ENCODE measurements at places on chromosomes 6 and 20.

DNA sequence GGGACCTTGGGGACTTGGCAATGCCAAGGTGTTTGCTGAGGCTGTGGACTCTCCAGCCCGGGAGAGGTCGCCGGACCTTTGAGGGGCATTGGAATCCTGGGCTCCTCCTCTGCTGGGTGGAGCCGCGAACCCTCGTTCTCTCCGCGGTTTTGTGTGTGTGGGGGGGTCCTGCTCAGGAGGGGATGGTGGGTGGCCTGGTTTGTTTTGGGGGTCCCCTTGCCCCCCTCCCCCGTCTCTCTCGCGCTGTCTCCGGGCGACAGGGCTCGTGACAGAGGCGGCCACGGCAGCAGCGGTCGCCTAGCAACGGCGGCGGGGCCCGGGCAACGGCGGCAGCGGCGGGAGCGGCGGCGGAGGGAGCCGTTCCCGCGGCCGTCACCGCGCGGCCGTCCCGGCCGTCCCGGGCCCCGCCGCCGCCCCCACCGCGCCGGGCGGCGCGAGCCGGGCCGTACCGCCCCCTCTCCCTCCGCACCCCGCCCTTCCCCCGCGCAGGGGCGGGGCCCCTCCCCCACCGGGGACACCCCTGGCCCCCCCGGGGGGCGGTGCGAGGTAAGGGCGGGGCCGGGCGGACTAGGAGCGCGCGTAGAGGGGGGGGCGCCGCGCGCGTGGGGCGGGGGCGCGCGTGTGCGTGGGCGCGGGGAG lies 7.8 kb downstream of the SYNGAP1 start:
- DNase-seq = no peak

- no peak for DNase-seq
Measured at GRCh38 chr20:45589725-45590124, 10.6 kb upstream of the WFDC8 start.

DNA sequence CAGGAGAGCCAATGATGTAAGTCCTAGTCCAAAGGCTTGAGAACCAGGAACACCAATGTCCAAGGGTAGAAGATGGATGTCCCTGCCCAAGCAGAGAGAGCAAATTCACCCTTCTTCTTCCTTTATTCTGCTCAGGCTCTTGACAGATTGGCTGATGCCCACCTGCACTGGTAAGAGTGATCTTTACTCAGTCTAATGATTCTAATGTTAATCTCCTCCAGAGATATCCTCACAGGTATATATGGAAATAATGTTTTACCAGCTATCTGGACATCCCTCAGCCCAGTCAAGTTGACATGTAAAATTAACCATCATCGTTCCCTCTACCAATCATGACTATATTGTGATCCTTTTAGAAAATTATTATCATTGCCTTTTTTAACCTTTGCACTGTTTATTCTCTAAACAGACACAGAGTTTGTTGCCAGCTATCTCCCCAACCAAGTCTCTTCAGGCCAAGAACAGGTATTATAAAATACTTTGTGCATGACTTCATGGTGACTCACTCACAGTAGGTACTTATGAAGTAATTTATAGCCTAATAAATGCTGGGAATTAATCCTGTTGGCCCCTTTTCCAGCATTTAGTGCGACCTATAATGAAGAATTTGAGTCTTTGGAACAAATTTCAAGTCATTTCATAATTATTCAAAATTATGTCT lies 26.2 kb upstream of the TSHZ2 start:
- DNase-seq = no peak

GRCh38 chr6:128443553-128443952 lies 76.8 kb downstream of the PTPRK start:
- no peak for DNase-seq

GRCh38 chr20:3632311-3633004 lies 30.7 kb downstream of the GFRA4 start:
- no peak for DNase-seq

DNA sequence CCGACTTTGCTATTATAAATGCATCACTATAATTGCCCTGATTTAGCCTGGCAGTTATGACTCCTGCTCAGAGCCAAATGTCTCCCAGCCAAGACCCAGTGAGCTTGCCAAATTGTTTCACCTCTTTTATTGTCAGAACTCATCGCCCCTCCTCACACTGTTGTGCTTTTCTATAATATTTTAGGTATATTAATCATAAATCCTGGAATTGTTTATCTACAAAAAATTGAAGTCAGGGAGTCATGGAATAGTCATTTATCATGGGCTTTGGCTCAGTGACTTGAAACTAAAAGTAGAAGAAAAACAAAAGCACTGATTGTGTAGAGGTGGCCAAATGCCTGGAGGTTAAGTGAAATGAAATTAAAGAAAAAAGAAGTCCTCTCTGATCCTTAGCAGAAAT lies 85.6 kb downstream of the PFDN4 start:
- no peak for DNase-seq

DNA sequence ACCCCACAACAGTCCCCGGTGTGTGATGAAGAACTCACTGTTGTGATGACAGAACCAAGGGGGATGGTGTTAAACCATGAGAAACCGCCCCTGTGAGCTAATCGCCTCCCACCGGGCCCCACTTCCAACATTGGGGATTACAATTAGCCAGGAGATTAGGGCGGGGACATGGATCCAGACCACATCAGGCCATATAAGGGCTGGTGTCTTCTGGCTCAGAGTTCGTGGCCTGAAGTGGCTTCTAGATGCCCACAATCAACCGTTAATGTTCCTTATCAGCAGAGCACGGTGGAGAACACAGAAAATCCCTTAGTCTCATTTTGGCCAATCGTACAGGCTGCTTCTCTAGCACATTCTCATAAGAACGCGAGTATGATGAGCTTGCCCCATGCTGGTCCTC lies 10.9 kb upstream of the MAS1 start:
- no peak for DNase-seq

DNA sequence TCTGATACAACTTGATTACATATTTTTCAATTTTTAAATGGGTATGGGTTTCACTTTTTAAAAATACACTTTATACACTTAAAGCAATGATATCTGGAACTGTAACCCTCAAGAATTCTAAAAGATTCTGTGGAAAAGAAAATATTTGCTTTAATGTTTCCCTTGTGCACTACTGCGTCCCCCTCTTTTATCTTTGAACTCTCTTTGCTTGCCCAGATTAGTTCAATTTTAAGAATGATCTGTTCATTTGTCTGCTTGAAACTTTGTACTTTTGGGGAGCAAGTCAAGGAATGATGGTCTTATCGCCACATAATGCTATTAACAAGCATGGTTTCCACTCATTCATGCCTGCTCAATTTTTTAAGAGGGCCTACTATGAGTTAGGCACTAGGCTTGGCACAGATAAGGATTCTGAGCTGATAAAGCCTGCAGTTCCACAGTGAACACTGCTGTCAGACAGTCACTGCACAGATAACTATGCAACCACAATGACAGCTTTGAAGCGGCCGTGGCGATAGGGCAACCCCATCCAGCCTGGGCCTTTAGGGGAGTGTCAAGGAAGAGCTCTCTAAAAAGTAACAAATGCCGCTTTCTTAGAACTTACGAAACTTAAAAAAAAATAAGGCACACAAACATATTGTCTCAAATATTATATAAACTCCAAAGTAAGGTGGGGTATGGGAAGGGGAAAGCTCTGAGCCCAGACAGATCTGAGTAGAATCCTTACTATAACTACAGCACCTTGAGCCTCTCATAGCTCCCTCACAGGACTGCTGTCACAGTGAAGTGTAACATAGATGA lies 29.7 kb downstream of the FYN start:
- DNase-seq = no peak

DNA sequence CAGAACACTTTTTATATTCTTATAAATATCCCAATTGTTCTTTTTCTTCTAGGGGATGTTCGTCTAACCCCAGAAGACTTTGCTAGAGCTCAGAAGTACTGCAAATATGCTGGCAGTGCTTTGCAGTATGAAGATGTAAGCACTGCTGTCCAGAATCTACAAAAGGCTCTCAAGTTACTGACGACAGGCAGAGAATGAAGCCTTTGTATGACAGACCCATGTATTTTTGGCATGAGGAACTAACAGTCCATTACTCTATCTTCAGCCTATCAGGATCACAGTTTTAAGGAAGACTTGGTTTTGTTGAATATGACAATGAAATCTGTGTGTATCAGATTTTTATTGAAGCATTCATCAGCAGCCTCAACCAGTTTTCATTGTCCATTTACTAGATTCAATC lies 71.4 kb downstream of the VTA1 start:
- no peak for DNase-seq

DNA sequence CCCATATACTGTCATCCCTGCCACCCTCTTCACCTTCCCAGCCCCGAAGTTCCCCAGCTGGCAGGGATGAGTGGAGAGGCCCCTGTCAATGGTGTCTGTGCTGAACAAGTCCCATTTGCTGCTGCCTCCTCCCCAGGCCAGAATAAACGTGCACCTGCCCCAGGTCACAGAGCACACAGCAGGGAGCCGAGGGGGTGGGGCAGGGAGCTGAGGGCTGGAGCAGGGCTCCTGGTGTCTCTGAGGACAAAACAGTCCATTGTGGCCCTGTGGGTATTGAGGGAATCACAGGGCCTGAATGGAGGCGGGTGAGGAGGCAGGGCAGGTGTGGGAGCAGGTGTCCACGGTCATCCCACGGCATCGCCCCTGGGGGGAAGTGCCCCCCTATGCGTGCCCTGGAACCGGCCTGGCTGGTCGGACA lies 55.8 kb downstream of the SNAI1 start:
- DNase-seq = no peak

DNA sequence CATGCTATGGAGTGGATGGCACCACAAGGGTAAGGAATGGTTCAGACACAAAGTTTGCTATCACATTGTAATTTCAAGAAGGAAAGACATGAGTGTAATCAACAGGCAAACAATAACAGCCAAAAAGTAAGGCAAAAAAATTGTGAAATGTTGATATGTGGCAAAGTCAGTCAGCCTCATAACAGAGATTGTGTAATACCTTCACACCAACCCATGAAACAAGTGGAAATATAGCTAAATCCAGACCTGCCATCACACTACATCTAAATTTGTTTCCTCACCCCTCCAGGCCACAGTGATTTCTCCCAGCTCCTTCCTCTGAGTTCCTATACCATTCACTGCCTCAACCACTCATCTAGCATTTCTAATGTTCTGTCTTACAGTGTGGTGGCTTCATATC lies 37.3 kb downstream of the SIM1 start:
- DNase-seq = no peak

GRCh38 chr6:142326540-142326939 lies 24.7 kb downstream of the ADGRG6 start:
- DNase-seq = no peak

- DNase-seq = no peak
Measured at GRCh38 chr20:38420388-38421085, 14.6 kb downstream of the SNHG17 start.

DNA sequence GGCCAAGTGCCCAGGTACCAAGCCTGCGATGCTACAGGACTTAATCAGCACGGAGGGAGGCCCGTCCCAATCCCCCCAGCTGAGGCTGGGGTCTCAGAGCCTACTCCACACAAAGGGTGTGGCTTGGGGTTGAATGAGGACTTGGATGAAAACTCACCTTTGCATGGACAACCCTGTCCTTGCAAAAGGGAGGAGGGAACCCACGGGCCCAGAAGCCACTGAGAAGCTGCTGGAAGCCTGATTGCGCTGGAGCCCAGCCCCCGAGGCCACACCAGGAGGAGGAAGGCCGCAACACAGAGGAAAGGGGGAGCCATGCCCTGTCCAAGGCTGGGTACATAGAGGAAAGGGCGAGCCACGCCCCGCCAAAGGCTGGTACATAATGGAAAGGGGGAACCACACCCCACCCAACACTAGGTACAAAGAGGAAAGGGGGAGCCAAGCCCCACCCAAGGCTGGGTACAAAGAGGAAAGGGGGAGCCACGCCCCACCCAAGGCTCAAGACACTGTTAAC lies 158.8 kb downstream of the DLL1 start:
- DNase-seq = no peak

GRCh38 chr20:21027569-21027968 lies 78.6 kb downstream of the LINC00237 start:
- no peak for DNase-seq

GRCh38 chr6:76381612-76382011 lies 309.1 kb upstream of the IMPG1 start:
- DNase-seq = no peak

- DNase-seq = peak; percentile 66
Measured at GRCh38 chr6:142945049-142945445, at the start of gene HIVEP2. TSS of gene HIVEP2 (minus strand) at chr6:142945176. CDS start at chr6:142774738, 170,438 bp downstream.

GRCh38 chr6:38091613-38092012 lies 272.1 kb downstream of the ZFAND3 start:
- no peak for DNase-seq

DNA sequence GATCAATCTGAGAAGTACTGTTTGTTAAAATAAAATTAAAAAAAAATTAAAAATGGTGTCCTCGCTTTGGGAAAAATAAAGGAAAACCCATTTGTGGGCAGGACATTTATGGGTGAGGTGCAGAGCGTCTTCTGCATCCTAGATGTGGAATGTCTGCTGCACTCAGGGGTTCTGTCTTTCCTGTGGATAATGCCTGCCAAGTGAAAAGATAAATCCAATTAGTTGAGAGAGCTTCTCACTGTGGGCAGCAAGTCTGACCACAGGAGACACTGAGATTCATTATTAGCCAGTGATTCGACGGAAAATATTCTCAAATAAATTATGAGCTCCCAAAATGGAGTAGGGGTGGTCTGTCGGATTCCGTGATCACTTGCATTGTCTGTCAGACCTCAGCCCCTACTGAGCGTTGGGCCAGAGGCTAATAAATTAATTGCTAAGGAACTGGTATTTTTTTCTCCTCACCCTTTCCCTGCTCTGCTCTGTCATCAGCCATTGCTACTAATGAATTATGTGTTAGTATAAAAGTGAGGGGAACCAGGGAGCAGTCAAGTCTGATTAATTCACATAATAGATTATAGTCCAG lies 10.0 kb downstream of the GMPR start:
- no peak for DNase-seq

DNA sequence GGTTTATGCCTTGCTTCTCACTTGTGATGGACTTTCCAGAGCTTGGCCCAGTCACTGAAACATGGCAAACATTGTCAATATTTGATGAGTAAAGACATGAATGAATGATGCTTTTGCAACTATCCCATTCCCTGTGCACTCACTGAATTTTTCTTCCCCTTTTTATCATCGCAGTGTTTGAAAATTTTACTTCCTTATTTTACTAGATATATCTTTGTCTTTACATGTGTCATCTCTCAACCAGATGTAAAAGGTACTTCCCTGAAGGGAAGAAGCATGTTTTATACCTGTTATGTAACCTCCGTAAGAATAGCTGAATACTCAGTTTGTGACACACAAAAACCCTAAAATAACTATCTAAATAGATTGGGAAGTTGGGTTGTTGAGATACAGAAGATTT lies 544.7 kb upstream of the FLRT3 start:
- no peak for DNase-seq

GRCh38 chr6:126300735-126301134 lies 39.2 kb upstream of the CENPW start:
- DNase-seq = no peak

- no peak for DNase-seq
Measured at GRCh38 chr6:151320140-151320539, 71.2 kb downstream of the ZBTB2 start.
